NCI-H524 treated with DMSO at 0.1 percent for 48 hours (cell line): ENCODE measurements at places on chromosomes 2 and 18.

- DNase-seq = no peak
These were observed 56.4 kb upstream of the KCNG2 start for GRCh38 chr18:79741362-79741700.

GRCh38 chr18:4146797-4147196 lies 308.3 kb downstream of the DLGAP1 start:
- DNase-seq = no peak

- DNase-seq = no peak
These were observed 78.4 kb downstream of the NCKAP5 start for GRCh38 chr2:133489641-133490410.

DNA sequence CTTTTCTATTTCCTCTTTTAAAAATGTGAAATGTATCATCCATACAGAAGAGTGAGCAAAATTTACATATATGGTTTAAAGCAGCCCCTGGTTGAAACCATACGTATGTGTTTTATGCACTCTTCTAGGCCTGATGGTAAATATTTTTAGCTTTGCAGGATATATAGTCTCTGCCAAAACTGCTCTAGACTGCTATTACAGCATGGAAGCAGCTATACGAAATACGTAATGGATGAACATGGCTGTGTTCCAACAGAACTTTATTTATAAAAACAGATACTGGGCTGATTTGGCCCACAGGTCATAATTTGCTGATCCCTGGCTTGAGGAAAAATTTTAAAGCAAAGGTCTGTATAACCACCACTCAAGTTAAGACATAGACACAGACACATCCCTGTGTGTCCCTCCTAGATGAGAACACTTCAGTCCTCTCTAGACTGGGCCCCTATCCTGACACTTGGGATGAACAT lies 42.5 kb upstream of the ATP8B1 start:
- no peak for DNase-seq
